ENCODE measurements at places on chromosomes 7 and 10.

GRCh38 chr7:103437623-103438022 is 8.4 kb downstream of the SLC26A5 start:
- no peak for DNase-seq

DNA sequence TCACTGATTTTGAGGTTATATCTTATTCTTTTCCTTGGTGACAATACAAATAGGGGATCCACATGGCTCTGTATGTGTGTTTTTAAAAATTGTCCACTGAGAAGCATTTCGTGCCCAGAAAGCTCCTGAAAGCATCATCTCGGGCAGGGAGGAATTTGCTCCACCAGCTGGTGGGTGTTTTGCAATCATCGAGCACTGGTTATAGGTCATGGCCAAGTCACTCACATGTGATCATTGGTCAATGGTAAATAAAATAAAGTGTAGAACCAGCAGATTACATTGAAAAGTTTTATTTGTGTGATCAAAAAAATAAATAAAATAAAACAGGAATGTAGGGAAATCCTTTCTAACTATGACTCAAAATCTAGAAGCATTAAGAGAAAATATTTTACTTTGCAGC is 23.0 kb upstream of the SNX13 start:
- DNase-seq, result no peak

GRCh38 chr7:6277476-6277875 is 5.1 kb upstream of the CYTH3 start:
- no peak for DNase-seq

GRCh38 chr10:87500646-87501048 is 4.0 kb upstream of the MINPP1 start:
- no peak for DNase-seq

- DNase-seq, result no peak
These were observed 71.9 kb upstream of the DUSP5 start for GRCh38 chr10:110425684-110426293.

DNA sequence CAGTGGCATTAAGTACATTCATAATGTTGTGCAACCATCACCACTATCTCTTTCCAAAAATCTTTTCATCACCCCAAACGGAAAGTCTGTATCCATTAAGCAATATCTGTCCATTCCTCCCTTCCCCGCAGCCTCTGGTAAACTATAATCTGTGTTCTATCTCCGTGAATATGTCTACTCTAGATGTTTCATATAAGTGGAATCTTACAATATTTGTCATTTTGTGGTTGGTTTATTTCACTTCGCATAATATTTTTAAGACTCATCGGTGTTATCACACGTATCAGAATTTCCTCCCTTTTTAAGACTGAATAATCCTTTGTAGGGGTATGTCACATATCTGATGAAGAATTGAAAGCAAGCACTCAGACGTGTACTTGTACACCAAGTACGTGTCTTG is 86.0 kb upstream of the FGFR2 start:
- DNase-seq, result no peak

GRCh38 chr7:92751902-92752901 is 84.2 kb downstream of the CDK6 start:
- no peak for DNase-seq

DNA sequence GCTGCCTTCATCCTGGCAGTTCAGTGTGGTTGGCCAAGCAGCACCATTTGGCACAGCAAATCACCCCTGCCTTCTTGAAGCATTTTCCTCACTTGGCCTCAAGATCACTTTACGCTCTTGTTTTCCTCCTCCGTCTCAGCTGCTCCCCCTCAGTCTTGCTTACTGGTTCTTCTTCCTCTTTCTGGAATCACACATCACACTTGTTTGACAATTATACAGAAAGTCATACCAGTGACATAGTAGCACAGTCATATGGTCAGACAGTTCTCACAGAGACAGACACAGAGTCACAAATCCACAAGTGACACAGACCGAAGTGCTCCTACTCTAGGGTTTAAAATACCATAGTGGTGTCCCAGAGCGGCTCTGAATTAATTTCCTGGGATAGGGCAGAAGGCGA is 43.8 kb upstream of the ARL4A start:
- DNase-seq, result no peak

DNA sequence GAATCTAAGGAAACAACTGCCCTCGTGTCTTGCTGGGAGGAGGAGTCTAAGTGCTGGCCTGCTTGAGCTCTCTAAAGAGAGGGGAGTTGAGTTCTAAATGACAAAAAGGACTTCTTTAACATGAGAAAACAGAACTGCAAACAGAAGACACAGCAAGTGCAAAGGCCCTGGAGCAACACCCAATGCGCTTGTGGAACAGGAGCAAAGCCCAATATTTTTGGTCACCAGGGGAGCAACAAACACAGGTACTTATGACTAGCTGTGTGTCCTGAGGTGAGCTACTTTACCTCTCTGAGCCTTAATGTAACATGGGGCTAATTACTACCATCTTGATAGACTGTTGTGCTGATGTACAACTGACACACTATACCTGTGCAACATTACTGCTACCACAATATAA is 634.3 kb downstream of the PARD3 start:
- no peak for DNase-seq

DNA sequence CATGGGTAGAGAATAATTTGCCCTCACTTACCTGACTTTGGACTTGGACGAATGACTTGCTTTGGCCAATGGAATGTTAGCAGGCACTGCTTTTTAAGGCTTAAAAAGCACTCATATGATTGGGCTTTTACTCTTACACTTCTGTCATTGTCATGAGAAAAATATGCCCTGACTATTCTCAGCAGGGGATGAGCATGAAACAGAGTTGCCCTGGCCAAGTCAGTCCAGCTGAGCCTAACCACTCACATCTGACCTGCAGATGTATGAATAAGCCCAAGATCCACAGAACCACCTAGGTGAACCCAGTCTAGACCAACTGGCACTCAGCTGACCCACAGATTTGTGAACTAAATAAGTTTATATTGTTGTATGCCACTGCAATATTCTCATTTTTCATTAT is 573.5 kb downstream of the TNS3 start:
- DNase-seq, result no peak

DNA sequence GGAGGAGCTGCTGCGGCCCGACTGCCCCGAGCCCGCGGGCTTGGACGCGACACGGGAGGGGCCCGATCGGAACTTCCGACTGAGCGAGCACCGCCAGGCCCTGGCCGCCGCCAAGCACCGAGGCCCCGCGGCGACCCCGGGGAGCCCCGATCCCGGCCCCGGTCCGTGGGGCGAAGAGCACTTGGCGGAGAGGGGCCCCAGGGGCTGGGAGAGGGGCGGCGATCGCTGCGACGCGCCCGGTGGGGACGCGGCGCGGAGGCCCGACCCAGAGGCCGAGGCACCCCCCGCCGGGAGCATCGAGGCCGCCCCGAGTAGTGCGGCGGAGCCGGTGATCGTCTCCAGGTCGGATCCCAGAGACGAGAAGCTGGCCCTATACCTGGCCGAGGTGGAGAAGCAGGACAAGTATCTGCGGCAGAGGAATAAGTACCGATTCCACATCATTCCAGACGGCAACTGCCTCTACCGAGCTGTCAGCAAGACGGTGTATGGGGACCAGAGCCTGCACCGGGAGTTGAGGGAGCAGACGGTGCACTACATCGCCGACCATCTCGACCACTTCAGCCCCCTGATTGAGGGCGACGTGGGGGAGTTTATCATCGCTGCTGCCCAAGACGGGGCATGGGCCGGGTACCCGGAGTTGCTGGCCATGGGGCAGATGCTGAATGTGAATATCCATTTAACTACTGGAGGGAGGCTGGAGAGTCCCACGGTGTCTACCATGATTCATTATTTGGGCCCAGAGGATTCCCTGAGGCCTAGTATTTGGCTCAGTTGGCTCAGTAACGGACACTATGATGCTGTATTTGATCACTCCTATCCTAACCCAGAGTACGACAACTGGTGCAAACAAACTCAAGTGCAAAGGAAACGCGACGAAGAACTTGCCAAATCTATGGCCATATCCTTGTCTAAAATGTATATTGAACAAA is 1.4 kb downstream of the OTUD1 start:
- DNase-seq, result peak; percentile 17

DNA sequence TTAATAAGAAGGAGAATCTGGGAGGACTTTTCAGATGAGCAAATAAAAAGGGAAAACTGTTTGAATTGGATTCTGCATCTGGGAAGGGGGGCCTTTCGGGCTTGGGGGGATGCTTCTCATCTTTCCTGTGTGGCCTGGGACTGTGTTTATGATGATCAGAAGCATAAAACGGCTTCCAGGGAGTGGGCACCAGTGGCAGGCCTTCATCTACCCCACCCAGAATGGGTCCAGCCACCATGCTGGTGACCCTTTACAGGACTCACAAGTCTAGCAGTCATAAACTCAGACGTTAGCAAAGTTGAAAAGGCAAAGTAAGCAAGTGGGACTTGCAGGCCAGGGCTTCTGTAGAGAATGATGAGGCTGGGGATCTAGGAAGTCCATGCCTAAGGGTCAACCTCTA is 198.3 kb upstream of the ZMIZ1 start:
- no peak for DNase-seq

GRCh38 chr7:46450425-46450824 is 529.4 kb upstream of the IGFBP3 start:
- DNase-seq, result no peak

DNA sequence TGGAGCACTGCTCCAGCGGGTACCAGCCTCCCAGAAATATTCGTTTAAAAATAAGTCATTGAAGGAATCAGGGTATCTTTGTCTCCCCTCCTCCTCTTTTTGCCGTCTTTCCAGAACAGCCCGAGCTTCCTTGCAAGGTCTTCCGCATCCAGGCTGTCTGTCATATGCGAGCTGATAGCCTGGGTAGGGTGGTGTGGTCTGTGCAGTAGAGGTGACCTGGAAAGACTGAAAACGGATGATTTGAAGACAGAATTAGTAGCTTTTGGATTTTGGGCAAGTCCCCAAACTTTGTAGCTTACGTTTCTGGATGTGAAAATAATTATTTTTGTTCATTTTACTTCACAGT is 480 bp downstream of the VPS50 start:
- no peak for DNase-seq

DNA sequence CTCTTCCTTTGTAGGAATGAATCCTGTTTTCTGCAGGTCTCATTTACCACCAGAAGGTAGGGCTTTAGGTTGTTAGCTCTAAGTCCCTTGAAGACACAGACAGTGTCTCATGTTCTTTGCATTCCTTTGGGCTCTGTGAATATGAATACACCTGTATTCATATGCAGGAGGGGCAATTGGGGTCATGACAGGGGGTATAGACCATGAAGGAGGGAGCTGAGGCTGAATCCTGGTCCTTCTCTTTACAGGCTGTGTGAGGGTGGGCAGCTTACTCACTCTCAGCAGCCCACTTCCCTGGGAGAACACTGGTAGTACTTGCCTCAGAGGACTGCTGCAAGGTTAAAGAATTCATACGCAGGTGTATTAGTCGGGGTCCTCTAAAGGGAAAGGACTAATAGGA is 267.2 kb upstream of the MGMT start:
- DNase-seq, result no peak

- no peak for DNase-seq
These were observed 5.6 kb downstream of the BZW2 start for GRCh38 chr7:16651396-16652239.

DNA sequence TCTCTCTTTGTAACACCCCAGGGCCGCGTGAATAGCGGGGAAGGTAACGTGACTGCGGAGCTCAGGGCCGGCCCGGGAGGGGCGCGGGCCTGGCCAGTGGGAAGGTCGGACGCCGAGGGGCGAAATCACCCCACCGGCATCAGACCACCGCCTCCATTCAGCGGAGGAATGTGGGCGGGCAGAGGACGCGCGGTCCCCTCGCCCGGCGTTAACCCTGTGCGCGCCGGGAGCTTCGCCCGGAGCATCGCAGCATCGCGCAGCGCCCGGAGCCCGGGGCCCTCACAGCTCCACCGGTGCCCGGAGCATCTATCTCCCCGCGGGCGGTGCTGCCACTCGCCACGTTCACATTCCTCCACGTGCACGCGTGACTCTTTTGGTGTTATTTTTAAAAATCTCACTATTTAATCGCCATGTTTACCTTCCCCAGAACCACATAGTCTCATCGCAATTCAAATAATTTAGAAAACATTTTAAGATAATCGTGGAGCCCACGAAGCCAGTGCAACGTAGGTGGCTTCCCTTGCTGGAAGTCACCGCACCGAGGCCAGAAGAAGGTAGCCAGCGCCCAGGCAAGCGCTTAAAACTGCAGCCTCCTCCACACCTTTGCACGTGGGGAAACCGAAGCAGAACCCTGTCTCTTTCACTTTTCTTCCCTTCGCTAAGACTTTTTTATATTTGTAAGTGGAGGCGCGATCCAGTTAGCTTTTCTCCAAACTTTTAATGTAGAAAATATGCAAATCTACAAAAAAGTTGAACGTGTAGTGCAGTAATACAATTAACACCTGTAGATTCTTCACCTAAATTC is 21.8 kb downstream of the FGFBP3 start:
- no peak for DNase-seq

DNA sequence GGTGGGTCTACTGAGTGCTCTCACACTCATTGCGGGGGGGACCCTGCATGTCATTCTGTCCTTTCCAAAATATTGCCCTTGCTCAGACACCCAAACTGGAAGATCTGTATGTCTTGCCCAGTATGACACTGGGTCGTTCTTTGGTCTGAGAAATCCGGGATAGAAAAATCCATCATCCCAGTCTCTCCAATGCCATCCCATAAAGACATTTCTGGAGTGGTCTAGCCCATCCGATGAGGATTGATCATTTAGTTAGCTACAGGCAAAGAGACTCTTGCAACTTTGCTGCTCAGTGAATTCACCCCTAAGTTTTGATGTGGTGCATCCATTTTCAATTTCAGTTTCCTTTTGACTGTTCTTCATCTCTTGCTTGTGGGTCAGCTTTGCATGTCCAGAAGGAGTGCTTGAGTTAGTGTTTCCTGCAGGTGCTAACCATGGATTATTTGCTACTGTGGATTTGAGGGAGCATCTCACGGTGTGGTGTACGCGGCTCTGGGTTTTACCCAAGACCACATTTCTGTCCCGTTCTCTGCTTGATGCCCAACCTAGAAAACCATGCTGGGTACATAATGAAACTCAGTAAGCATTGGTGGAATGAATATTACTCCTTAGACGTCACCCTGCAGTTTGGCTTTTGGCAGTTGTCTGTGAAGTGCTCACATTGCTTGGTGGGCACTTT is 247.0 kb upstream of the MKI67 start:
- DNase-seq, result no peak

DNA sequence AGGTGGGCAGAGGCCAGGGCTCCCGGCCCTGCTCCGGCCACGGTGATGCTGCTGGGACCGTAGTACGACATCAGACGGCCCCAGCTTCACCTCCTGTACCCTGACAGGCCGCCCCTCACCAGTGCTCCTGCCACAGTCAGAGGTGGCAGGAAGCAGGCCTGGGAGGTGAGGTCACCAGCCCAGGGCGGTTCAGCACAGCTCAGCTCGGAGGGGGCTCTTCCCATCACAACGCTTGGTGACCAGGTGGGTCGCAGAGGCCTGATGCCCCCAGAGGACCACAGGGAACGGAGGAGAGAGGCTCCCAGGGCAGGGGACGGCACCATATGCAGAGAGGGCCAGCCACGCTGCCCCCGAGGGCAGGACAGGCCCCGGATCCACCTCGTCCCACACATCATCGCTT is 8.8 kb downstream of the MICALL2 start:
- DNase-seq, result no peak

- DNase-seq, result no peak
These were observed 75.2 kb downstream of the PPP1R3C start for GRCh38 chr10:91557651-91558111.

All from stimulated activated CD4-positive, alpha-beta T cell treated with anti-CD3 and anti-CD28 coated beads, Interleukin-12 subunit alpha, Interleukin-12 subunit beta, amount 100 ng/mL, for 24 hours (primary cell).